HL-60 (cell line): ENCODE measurements at places on chromosomes 3 and 15.

DNA sequence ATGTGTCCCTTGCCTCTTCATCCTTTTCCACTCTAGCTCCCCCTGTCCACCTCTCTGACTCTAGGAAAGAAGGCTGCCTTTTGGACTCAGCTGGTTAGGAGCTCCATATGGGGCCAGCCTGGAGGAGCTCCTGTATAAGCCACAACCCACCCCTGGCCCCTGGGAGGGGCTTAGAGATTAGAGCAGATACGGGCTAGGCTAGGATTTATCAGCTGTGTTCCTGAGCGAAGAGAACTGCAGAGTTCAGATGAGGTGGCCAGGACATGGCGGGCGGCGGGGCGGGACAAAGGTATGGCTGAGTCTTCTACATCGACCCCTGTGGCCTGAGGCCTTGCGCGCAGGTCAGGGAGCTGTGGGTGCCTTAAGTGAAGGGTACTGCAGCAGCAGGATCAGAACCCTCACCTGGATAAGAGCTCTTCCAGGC, 7.9 kb downstream of the NBEAL2 start:
- DNase-seq, result no peak

DNA sequence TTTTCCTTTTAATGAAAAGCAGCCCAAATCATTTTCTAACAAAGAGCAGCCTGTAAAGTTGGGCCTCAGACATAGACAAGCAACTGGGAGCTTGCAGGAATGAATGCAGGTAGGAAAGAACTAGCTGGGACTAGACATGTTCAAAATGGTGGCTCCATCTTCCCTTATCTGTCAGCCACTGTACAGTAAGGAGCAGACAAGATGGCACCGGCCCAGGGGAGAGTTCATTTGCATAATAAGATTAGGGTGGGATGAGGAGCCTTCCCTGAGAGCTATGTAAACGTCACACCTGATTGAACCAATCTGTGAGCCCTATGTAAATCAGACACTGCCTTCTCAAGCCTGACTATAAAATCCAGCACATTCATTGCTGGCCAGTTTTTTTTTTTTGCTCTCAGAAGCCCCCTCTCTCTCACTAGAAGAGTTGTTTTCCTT, 59.7 kb upstream of the GK5 start:
- DNase-seq, result no peak

GRCh38 chr3:71684046-71684756, 41.0 kb downstream of the EIF4E3 start:
- no peak for DNase-seq

DNA sequence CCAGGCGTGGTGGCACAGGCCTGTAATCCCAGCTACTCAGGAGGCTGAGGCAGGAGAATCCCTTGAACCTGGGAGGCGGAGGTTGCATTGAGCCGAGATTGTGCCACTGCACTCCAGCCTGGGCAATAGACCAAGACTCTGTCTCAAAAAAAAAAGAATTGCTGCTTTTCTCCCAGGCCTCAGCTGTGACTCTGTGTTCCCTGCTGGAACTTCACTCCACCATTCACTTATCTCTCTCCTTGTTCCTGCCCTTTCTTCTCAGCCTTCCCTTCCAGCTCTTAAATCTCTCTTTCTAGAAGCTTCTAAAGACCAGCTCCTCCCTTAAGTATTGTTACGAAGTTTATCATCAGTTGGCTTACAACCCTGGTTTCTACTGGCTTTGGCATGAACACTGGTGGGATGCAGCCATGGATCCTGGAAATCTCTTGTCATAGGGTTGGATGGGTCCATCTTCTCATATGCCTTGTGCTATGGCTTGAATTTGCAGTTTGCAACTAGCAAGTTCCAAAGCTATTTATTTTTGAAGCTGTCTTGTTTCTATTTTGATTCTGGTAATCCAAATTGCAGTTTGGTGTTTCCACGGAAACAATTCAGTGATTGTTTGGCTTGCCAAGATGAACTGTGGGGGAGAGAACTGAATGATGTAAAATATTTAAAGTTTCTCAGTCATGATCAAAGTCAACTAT, 10.5 kb downstream of the C3orf62 start:
- DNase-seq, result no peak

DNA sequence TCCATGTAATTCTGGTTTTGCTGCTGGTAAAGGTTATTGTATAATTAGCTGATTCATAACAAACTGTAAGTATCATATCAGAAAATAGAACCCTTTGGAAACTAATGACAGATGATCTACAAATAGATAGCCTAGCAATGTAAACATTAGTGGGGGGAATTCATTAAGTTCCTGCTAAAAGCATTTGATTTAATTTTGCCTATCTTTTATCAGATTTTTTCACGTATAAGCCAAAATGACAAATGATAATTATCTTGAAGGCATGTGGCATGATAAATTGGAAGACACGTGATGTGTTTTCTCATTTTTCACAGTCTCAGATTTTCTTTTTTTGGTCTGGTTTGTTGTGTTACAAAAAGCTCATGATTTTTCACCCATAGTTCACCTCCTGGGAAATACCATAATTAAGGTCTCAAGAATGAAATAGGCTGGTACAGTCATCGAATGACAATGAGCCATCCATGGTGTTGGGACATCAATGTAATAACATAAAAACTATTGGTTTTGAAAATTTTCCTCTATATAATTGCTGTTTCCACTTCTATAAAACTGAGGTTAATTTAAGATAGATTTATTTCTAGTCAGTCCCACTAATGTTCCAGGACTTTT, 325.9 kb upstream of the TBL1XR1 start:
- DNase-seq, result no peak

DNA sequence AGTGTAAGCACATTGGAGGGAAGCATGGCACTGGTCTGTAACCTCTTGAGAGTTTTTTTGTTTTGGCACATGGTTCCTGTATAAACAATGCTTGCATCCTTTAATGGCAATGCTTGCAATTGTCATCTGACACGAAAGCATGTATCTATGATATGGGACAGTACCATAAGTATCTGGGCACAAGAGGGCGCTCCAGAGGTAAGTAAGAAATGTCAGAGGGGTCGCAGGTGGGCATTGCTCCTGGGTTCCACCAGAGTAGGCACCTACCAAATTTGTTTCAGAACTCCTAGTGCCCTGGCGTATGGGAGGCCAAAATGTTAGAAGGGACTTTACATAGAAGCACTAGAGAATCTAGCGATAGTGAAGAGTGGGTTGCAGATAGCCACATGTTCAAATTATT, 58.7 kb upstream of the BCHE start:
- no peak for DNase-seq

DNA sequence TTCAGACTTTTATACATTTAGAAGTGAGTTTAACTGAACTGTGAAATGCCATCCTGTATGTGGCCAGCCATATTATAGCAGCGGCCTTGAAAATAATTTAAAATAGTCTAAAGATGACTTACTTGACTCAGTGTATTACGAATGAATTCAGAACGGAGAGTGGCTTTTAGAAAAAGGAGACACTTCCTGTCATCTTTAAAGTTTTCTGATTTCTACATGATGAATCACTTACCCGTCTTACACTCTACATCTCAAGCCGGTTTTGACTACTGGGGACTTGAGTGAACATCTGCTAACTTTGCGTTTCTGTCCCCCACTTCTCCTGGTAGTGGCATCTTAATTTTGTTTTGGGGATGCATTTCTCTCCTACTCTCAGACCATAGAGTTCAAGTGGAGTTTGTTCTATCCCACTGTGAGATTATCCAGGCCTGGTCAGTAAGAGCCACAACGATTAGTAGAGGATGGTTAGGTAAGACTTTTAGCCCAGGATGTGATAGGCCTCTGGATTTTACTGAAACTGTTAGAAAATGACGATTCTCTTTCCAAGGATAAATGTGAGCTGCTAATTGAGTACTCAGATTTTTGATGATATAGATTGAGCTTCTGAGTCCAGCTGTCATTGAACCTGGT, 175.4 kb upstream of the CADPS start:
- DNase-seq, result no peak

DNA sequence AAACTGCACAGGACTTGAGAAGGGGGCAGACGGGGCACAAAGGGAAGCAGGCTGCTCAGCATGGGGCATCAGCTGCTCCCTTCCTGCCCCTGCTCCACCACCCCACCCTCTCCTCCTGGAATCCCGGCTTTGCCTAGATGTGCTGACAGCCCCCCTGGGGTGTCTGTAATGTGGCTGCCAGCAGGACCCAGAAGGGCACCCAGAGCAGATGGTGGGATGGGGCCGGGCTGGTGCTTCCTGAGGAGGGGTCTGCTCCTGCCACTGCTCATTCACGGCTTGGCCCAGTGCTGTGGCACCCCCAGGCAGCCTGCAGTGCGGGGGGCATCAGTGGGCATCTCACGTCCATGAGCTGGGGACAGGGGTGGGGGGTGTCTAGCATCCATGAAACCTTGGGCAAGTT, 10.2 kb downstream of the H1-8 start:
- DNase-seq, result no peak

- no peak for DNase-seq
Measured at GRCh38 chr3:3403700-3404099, 224.2 kb upstream of the CRBN start.

- no peak for DNase-seq
Measured at GRCh38 chr3:24562895-24563294, 68.2 kb upstream of the THRB start.

- DNase-seq, result no peak
Measured at GRCh38 chr3:24595796-24596195, 101.1 kb upstream of the THRB start.

DNA sequence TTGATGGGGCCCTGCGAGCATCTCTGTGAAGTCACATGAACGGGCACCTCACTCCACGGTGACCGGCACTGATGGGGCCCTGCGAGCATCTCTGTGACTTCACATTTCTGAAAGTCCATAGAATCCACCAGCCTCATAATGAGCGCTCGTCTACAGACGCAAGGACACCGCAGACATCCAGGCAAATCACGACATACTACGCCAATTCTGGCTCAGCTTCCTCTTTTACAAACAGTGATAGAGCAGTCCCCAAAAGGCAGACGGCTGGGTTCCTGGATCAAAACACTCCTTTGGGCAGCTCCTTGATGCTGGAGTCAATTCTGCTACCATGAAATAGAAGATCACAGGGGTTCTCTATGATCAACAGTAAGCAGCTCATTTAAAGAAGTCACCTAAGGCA, 125.4 kb downstream of the XXYLT1 start:
- DNase-seq, result no peak

GRCh38 chr3:111605493-111605892, 10.3 kb upstream of the ZBED2 start:
- DNase-seq, result no peak

- no peak for DNase-seq
Measured at GRCh38 chr3:184005941-184006507, 11.7 kb downstream of the ABCC5 start.

DNA sequence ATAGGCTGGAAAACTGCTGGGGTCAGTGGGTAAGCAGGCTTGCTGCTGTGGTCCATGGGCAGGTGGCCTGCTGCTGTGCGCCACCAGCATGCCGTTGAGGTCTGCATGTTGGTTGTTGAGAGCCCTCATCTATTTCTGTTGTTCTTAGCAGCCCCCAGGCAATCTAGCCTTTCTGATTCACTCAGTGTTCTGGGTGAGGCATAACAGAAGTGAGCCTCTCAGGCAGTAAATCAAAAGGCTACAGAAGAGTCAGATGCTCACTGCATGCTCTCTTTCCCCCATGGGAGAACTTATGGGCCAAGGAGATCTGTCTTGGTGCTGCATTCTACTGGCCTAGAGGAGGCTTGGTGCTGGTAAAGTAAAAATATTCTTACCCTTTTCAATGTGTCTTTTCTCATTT, 67.8 kb upstream of the ATP10A start:
- DNase-seq, result no peak
